ENCODE measurements at places on chromosomes 16 and 17.

GRCh38 chr17:74547736-74548135 is 1.8 kb upstream of the CD300C start:
- no peak for DNase-seq

- DNase-seq = no peak
Observed at GRCh38 chr17:82788206-82789001, 36.5 kb downstream of the TBCD start.

DNA sequence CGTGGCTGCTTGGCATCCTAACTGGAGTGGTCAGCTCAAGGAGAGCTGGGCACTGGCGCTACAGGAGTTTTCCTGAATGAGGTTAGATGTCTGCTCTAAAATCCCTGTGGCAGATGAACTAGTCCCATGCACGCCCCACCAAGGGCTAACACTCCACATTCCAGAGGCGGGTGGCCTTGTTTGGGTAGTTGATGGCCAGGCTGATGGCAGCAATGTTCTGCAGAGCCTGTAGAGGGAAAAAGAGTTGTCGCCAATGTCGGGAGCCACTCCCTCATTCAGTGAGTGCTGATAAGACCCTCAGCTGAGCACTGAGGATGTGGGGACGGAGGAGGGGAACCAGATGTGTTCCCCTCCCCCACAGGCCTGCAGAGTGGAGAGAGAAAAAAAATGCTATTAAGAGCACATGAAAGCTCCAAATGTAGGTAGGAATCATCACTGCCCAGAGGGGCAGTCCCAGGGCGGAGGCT is 42.5 kb upstream of the ATP2A3 start:
- no peak for DNase-seq

DNA sequence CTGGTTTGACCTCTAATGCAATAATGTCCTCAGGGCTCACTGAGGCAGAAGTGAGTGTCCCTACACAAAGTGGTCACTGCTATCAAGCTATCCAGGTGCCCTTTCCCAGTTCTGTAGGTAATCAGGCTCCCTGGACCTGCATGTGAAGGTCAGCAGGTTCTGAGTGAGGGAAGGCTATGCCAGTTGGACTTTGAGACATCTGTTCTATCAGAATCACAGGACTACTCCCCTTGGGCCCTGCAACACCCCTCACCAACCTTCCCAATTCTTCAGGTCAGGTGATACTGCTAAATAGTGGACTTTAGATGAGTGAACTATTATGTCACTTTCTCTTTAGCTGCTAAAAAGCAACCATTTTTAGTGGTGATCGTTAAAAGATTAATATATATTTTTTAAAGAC is 37.6 kb downstream of the ZZEF1 start:
- no peak for DNase-seq

GRCh38 chr16:65863236-65863635 is 503.3 kb upstream of the CDH5 start:
- no peak for DNase-seq

GRCh38 chr17:79971651-79972050 is 64.0 kb downstream of the TBC1D16 start:
- no peak for DNase-seq

DNA sequence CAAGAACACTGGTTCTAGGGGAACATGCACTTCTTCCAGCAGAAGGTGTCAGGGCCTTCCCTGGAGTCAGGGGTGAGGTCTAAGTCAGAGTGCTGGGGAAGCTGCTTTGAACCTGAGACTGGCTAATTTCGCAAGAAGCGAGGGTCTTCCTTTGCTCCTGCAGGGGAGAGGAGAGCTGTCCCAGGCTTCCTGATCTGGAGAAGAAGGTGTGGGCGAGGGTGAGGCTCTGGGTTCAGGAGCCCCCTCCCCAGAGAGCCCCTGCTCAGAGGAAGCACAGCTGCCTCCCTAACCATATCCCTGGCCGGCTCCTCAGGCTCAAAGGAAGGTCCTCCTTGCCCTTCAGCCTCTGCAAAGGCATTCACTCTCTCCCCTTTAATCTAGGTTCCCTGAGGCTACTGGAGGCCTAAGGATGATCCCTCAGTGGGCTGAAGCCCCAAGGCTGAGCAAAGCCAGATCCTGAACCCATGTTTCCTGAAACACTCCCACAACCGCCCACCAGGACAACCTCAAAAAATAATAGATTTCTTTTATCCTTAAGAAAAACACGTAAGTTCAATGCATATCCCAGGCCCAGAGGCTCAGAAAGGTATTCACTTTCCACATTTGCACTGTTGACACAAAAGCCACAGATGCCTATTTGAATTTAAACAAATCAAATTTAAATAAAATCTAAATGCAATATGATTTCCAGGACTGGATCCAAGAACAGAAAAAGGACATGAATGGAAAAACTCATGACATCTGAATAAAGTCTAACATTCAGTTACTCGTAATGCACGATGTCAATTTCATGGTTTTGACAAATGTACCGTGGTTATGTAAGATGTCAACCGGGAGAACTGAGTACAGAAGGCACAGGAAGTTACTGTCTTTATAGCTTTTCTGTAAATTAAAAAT is 71.5 kb upstream of the RCVRN start:
- DNase-seq = no peak

- no peak for DNase-seq
Observed at GRCh38 chr16:8673611-8674412, 605 bp upstream of the ABAT start.

GRCh38 chr17:31404028-31404949 is 12.8 kb downstream of the RAB11FIP4 start:
- DNase-seq = no peak
